ENCODE measurements at places on chromosomes 3 and 15.
A peak's percentile ranks its signal among the peaks of the same experiment; 100 is the strongest.

DNA sequence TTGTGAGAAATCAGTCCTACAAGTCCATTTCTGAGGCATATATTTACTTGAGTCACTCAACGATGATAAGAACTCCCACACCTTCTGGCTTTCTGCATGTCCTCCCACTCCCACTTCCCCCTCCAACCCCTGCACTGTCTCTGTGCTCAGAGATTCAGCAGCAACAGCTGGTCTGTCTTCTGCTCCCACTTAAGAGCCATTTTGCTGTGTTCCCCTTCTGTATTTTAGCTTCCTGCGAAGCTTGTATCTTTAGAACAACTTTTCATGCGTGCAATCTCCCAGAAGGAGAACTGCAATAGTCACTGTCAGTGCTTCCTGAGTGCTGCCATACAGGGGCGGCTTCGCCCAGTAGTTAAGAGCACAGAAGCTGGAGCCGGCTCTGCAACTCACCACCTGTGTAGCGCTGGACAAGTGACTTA lies 90.0 kb upstream of the SPATA12 start:
- no peak for DNase-seq

GRCh38 chr3:127987309-127987995 lies 64.8 kb upstream of the SEC61A1 start:
- no peak for DNase-seq

DNA sequence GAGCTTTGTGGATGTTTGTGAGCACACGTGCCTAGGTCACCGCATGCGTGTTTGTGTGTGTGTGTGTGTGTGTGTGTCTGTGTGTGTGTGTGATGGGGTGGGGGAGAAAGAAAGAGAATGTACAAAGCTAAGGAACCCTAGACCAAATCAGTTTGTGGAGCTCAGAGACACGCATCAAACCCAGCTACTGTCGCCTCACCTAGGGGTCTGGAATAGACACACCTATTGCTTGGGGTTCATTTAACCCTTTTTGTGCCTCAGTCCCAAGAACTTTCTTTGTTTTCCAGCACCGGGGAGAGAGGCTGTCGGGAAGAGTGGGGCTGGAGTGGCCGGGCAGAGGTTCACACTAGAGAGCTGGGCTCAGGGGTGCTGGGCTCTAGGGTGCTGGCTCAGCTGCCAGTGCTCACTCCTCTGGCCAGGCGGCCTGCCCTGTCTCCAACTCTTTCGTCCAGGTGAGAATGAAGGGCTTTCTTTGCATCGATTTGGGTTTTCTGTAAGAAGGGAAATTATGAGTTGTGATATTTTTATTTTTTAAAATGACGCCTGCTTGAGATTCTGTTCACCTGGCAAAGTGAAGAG lies 221.6 kb downstream of the MEIS2 start:
- no peak for DNase-seq

GRCh38 chr3:153578046-153578445 lies 416.0 kb downstream of the RAP2B start:
- no peak for DNase-seq

DNA sequence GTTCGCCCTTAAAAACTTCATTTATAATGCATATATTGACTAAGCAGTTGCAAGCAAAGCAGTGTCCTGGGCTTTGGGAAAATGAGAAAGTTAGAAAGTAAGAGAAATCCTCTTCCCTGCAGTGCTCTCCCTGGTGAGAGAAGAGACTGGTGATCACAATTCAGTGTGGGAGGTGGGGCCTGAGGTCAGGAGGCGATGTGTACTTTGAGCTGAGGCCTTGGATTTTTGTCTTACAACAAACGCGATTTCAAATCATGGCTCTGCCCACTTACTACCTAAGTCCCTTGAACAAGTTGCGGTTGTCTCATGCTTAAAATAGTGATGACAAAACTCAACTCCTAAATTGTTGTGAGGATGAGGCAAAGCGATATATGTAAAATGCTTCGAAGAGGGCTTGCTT lies 316.3 kb upstream of the NECTIN3 start:
- DNase-seq: no peak

- DNase-seq: no peak
These were observed 2.4 kb upstream of the VIPR1 start for GRCh38 chr3:42500091-42500490.

GRCh38 chr15:50503144-50503543 lies 43.3 kb downstream of the USP50 start:
- no peak for DNase-seq

GRCh38 chr3:194139814-194140391 lies 4.0 kb downstream of the HES1 start:
- no peak for DNase-seq

GRCh38 chr15:29125382-29126207 lies 144.0 kb downstream of the NSMCE3 start:
- DNase-seq: no peak

DNA sequence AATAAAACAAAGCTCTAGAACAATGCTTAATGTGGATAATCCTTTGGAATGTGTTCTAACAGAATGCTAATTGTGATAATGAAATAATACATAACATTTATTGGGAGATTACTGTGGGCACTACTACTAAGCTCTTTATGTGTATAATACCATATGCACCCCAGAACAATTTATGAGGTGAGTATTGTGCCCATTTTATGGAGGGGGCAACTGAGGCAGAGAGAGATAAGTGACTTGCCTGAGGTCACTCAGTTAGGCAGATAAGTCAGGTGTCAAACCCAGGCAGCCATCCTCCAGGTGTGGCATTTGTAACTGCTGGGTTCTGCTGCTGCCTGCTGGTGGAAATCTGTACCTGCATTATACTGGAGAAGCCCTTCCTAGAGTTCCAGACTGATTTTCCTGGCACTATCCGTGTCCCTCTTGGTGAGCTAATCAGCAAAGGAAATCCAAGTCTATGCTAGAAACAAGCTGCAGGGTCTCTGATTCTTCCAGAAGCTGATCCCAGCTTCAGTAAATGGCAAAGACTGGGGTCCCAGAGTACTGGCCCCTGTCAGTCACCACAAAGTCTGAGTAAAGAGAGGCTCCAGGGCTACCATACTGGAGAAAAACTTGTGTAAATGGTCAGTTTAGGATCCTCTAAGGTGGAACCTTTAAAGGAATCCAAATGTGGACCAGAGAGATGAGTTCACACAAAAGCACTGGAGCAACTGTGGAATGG lies 22.6 kb upstream of the RBP1 start:
- peak; percentile 25 for DNase-seq

- peak; percentile 66 for DNase-seq
These were observed 75.8 kb upstream of the LEKR1 start for GRCh38 chr3:156750191-156750873.

- no peak for DNase-seq
These were observed 9.2 kb downstream of the CD200R1 start for GRCh38 chr3:112965656-112966055.

DNA sequence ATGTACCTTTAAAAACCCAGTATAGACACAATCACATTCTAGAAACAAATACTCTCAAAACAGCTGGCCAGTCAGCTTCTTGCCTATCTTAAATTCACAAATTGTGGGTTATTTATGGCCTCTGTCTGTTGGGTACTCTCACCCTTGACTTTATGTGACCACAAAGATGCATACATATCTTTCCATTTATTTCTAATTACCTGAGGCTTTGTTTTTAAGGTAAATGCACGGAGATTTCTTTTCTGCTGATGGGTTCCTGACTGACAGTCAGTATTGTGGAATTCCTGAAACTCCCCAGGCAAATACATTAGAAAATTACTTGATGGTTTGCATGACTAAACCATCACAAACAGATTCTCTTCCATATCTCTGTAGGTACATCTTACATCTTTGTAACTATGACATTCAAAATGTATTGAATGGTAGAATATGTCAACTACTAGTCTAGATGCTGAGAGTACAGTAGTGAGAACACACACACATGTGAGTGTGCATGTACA lies 107.7 kb downstream of the EDEM1 start:
- DNase-seq: no peak

DNA sequence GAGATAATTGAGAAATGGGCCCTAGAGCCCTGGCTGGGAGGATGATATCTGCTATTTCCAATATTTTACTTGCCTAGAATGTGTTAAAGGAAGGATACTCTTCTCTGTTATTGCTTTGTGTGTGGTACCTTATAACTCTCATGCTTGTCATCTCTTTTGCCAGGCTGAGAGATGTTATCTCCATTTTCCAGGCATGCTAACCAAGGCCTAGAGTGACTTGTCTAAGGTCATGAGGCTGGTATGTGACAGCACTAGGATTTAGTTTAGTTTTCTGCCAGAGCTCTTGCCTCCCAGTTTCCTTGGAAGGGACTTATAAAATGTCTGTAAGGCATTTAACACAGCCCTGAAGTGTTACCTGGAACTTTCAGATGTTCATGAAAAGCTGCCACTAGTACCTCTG lies 1.4 kb downstream of the CLK3 start:
- DNase-seq: no peak

DNA sequence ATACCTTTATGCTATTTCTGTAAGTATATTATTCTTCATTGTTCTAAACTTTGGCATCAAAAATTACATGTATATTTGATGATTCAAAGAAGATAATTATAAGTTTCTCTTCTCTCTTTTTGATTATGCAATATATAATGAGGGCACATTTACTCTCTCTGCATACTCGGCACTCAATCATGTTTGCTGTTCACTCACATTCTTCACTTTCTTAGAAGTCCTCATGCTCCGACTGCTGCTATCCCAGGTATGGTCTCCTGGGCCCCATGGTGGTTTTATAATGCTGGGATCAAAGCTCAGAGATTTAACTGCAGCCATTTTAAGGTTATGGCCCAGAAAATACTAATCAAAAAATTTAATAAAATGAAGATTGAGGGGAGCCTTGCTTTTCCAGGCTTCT lies 529.7 kb upstream of the IL12A start:
- DNase-seq: peak; percentile 26

- no peak for DNase-seq
These were observed 10.8 kb upstream of the SEMA3B start for GRCh38 chr3:50258029-50258680.

- no peak for DNase-seq
These were observed 19.9 kb downstream of the TRANK1 start for GRCh38 chr3:36924744-36925521.

DNA sequence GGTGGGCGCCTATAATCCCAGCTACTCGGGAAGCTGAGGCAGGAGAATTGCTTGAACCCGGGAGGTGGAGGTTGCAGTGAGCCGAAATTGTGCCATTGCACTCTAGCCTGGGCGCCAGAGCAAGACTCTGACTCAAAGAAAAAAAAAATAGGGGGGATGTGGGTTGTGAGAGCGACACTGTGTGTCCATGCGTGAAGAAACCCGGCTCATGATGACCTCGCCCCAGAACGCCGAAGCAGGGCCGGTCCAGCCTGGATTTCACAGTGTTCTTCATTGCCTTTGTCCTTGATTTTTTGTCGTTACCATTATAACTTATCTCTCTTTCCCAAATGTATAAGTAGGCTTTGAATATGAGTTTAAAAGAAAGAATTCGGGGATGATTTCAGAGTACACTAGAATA lies 128.7 kb downstream of the PGPEP1L start:
- DNase-seq: no peak

All from NCI-H1105 treated with DMSO at 0.1 percent for 48 hours (cell line).